Activated CD8-positive, alpha-beta memory T cell treated with anti-CD3 and anti-CD28 coated beads for 1 hour (primary cell): ENCODE measurements at places on chromosomes 12 and 14.

DNA sequence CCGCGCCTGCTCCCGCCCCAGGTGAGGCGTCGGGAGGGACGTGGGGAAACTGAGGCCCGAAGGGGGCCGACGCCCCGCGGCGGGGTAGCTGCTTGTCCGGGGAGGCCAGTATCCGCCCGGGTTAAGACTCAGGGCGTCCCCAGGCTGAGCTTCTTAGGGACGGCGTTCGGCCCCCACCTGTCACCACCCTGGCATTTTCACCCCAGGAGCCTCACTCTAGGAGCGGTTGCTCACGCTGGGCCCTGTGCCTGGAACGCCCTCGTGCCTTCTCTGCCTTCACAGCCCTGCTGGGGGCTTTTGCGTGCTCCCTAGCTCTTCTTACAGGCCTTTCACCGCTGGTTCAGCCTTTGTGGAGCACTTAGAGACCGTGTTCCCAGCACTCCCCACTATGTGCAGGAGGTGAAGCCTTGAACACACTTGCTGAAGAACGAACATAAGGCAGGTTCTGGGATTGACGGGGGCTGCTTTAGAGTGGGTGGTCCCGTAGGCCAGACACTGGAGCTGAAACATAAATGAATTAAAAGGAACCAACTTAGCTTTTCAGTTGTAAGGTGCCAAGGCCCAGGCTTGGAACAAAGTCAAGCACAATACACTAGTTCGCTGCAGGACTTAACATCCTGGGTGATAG lies 601 bp downstream of the ZNF839 start:
- no peak for DNase-seq

- DNase-seq: no peak
These were observed 92.8 kb downstream of the PRMT8 start for GRCh38 chr12:3583656-3584334.

- no peak for DNase-seq
These were observed 105.1 kb downstream of the TMTC3 start for GRCh38 chr12:88247241-88247643.

DNA sequence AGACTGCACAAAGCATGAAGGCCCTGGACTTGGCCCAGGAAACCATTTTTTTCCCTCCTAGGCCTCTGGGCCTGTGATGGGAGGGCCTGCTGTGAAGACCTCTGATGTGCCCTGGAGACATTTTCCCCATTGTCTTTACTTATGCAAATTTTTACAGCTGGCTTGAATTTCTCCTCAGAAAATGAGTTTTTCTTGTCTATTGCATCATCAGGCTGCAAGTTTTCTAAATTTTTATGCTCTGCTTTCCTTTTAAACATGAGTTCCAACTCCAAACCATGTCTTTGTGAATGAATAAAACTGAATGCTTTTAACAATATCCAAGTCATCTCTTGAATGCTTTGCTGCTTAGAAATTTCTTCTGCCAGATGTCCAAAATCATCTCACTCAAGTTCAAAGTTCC lies 43.7 kb upstream of the TRHDE start:
- DNase-seq: no peak

DNA sequence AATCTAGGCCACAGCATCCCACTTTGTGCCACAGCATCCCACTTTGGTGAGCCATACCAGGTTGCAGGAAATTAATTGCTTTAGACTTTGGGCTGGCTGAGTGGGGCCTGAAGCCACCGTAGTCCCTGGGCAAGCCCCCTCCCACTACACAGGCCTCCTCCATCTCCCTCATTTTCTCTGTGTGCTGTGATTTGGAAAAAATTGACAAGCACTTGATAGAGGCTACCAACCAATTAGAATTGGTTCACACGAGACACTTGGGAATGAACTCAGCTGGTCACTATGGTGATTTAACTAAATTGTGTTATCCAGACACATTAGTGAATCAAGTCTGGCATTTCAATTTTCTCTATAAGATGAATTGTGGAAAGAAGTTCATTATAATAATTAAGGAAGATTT lies 481.1 kb downstream of the DIO2 start:
- no peak for DNase-seq

DNA sequence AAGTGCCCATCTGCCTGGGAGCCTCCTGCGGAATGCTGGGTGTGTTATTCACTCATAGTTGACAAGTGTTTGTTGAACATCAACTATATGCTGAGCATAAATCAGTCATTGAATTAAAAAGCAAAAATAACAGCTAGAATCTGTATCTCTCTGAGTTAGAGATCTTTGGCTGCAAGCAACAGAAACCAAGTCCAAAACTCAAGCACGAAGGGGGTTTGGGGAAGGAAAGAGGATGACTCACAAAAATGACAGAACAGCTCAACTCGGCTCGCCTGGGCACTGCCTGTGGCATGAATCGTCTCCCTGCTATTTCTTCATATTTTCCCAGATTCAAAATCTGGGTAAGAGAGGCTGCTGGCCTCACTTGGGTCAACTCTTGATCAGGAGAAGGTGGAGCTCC lies 72.6 kb upstream of the NCOR2 start:
- no peak for DNase-seq

GRCh38 chr12:128682548-128683275 lies 141.0 kb downstream of the SLC15A4 start:
- DNase-seq: no peak

DNA sequence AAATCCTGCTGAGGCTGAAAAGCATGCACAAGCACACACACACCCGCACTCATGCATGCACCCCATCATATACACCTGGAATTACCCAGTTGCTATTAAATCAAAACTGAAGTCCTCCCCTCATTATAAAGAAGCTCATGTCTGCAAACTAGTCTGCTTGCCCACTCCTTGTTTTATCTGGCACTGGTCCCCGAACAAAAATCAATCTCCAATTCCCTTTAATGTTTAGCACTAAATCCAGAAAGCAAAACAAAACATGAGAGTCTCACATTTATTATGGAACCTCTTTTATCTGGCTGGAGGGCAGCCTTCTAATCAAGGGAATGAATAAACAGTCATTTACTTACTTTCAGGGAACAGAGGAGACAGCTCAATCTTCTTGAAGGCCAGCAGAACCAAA lies 1093.4 kb upstream of the FLRT2 start:
- DNase-seq: no peak

DNA sequence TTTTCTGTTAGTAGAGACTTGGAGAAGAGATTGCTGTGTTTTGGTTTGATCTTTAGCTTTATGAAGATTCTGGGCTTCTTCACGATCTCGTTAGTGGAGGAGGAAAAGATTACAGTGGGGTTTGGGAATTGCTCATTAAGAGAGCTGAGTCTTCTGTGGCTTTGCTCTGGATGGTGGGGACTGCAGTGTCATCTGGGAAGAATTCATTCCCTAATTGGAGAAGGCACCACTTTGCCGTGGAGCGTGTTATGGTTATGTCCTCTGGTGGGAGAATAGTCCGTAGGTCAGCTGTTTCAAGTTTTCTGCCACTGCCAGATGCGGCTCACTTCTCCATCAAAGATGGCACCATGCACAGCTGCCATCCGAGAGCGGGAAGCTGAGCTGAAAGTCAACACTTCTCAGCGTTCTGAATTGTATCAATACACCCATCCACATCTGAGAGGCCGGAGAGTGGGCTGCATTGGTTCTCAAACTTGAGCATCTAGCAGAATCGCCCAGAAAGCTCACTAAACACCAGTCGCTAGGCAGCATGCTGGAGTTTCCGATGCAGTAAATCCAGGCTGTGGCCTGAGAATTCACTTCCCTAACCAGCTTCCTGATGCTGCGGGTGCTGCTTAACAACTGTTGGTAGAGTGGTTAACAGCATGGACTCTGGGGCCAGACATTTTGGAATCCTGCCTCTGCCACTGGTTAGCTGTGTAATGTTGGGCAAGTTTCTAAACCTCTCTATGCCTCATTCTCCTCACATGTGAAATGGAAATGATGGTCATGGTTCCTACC lies 117.8 kb downstream of the PLXNC1 start:
- DNase-seq: no peak

GRCh38 chr12:68958322-68958721 lies 25.4 kb upstream of the CPM start:
- no peak for DNase-seq

DNA sequence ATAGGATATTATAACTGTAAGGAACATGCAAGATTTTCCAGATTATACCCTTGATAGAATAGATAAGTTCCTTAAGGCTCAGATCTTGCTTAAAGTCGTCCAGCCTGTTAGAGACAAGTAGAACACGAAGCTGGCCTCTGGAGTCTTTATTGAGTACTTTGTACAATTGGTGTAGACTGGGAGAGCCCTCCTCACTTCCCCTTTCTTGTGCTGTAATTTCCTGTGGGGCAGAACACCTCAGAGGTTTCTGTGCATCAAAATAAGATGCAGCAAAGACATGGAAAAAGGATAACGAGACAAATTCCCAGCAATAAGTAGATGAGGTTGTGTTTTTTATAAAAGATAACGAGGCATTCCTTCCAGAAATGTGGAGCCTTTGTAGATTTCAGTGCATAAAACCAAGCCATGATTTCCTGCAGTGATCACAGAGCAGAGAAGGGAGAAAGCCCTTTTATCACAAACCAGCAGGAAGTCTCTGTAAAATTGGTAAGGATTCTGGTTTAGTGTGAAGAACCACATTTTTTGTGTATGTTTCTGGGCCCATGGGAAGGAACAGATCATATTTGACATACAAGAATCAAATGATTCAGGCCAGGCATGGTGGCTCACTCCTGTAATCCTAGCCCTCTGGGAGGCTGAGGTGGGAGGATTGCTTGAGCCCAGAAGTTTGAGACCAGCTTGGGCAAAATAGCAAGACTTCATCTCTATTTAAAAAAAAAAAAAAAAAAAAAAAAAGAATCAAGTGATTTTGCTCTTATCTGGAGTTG lies 18.0 kb downstream of the GPRC5A start:
- DNase-seq: no peak

DNA sequence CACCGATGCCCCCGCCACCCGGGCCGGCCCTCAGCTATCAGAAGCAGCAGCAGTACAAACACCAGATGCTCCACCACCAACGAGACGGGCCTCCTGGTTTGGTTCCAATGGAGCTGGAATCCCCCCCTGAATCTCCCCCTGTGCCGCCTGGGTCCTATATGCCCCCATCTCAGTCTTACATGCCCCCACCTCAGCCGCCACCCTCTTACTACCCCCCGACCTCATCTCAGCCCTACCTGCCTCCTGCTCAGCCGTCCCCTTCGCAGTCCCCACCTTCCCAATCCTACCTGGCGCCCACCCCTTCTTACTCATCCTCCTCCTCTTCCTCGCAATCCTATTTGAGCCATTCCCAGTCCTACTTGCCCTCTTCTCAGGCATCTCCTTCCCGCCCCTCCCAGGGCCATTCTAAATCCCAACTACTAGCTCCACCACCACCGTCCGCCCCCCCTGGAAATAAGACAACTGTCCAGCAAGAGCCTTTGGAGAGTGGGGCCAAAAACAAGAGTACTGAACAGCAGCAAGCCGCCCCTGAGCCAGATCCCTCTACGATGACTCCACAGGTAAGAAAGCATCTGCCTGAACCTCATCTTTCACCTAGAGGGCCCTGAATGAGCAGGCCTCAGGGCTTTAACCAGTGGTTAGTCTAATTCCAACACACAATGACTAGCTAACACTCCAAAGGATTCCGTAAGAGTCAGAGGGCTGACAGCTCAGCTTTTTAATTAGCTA lies 851 bp downstream of the YLPM1 start:
- no peak for DNase-seq

DNA sequence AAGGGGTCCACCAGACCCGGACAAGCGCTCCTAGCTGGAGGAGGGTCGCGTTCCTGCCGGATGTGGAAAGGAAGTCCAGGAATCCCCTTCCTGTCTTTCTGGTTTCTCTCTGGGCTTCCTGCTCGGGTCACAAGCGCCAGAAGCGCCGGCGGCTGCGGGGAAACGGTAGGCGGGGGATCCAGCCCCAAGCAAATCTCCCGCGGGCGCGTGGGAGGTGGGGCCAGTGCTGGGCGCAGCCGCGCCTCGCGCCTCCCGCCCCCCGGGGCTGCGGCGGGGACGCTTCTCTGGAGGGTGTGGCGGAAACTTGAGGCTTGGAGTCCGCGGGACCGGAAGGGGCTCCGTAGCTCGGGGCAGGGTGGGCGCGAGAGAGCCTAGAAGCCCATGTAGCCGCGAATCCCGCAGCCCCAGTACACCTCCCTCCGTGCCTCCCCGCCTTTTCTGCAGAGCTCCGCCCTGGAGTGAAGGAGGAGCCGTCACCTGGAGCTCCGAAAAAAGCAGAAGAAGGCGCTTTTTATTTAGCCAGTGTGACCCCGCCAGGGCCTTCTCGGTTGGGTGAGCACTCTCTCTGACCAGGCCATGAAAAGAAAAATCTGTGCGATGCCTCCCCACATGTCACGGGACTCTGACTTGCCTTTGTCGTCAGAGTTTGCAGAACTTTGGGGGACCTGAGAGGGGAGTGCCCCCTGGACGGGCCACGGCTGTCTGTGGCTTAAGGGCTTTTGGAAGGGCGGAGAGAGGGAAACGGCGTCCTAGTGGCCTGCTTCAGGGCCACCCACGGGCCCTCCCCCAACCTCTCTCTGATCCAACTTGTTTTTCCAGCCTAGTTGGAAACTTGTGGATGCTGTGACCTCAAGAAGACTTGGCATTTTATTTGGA lies 21.4 kb upstream of the CLEC2D start:
- DNase-seq: peak; percentile 73

GRCh38 chr12:110546339-110546738 lies 36.8 kb downstream of the PPTC7 start:
- no peak for DNase-seq

GRCh38 chr14:73250317-73250713 lies 13.0 kb downstream of the PAPLN start:
- DNase-seq: no peak

GRCh38 chr14:90300611-90301047 lies 31.1 kb downstream of the NRDE2 start:
- no peak for DNase-seq

DNA sequence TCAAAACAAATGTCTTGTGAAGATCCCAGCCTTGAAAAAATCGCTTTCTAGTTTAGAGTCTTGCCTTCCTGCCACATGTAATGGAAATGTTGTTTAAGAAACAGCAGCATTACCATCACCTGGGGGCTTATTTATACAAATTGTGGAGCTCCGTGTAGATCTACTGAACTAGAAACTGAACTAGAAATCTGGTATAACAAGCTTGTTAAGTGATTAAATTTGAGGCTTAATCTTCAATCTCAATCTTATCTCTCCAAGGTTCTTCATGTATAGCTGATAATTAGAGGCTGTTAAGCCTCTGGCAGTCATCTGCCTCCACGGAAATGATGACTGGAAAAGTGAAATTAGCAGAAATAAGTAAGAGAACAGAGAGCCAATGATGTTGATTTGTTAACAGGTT lies 92.0 kb upstream of the FGD4 start:
- DNase-seq: no peak

DNA sequence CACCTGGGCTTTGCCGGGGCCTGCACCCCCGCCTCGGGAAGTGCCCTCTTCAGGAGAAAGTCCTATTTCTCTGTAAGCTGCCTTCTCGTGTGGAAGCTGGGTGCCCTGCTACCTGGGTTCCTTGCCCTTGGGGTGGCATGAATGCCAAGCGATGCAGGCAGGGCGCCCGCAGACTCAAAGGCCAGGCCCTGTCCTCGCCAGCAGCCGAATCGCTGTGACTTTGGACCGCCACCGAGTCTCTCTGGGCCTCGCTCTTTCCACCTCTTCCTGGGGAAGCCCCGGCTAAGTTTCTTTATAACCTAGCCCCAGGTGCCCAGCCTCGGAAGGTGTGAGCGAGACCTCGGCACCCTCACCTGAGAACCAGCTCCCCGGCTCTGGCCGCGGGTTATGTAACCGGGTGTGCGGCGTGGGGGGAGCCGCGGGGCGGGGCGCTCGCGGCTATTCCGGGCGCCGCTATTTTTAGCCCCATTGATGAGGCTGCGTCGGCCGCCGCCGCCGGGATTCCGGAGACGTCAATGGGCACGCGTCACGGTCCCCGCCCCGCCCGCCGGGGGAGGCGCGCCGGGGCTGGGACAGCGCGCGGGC lies 14.6 kb upstream of the NR4A1 start:
- DNase-seq: peak; percentile 86
